ENCODE measurements at places on chromosomes 6 and 20.

- DNase-seq = no peak
Measured at GRCh38 chr6:38646166-38646878, 6.6 kb upstream of the BTBD9 start.

DNA sequence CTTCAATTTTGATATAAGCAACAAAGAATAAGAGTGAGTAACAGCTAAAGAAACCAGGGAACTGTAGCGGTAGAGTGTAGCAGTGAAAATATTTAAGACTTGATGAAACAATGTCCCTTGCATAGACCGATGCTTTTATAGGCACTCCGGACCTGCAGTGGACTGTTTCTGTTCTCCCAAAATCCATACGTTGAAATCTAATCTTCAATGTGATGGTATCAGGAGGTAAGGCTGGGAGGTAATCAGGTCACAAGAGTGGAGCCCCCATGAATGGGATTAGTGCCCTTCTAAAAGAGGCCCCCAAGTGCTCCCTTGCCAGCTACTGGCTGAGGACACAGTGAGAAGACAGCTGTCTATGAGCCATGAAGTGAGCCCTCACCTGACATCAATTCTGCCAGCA is 260.4 kb downstream of the ADGB start:
- no peak for DNase-seq

- no peak for DNase-seq
Measured at GRCh38 chr6:26629359-26629758, 30.2 kb downstream of the ZNF322 start.

- peak; percentile 49 for DNase-seq
Measured at GRCh38 chr6:1622220-1622850, 12.6 kb downstream of the FOXC1 start.

GRCh38 chr6:144580771-144581170 is 295.6 kb downstream of the UTRN start:
- no peak for DNase-seq

- DNase-seq = no peak
Measured at GRCh38 chr6:41269166-41269565, 17.3 kb downstream of the TREM1 start.

- peak; percentile 46 for DNase-seq
Measured at GRCh38 chr20:8790442-8791074, 278.3 kb upstream of the PLCB4 start.

DNA sequence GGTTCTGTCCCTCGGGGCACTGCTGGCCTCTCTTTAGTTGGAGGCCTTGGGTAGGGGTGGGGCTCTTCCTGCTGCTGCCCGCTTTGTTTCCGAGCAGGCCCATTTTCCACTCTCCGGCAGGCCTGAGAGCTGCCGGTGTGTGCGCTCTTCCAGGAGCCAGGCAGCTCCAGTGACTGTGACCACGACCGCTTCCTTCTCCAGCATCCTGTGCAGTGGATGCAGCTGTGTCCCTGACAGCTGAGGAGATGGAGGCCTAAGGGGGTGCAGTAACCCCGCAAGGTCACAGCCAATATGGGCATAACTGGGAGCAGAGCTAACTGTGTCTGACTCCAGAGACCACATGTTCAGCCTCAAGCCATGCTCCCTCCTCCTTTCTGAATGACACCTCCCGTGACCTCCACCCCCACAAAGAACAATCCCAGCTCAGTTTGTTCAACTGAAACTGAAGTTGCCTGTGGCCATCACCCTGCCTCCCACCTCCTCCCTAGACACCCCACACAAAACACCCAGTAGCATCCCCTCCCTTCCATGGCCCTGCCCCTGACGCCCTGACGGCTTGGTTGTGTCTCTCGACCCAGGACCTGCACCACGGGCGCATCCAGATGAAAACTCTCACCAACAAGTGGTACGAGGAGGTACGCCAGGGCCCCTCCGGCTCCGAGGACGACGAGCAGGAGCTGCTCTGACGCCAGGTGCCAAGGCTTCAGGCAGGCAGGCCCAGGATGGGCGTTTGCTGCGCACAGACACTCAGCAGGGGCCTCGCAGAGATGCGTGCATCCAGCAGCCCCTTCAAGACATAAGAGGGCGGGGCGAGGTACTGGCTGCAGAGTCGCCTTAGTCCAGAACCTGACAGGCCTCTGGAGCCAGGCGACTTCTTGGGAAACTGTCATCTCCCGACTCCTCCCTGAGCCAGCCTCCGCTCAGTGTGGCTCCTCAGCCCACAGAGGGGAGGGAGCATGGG is 27.8 kb downstream of the SPATA2 start:
- DNase-seq = peak; percentile 38

DNA sequence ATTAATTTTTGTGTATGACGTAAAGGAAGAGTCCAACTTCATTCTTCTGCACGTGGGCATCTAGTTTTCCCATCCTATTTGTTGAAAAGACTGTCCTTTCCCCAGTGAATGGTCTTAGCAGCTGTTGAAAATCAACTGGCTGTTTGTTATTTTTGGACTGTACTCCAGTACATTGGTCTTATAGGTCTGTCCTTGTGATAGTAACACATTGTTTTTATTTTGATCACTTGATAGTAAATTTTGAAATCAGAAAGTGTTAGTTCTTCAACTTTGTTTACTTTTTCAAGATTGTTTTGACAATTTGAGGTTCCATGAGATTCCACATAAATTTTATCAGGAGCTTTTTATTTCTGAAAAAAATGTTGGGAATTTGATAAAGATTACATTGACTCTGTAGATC is 280.2 kb upstream of the FOXQ1 start:
- no peak for DNase-seq

DNA sequence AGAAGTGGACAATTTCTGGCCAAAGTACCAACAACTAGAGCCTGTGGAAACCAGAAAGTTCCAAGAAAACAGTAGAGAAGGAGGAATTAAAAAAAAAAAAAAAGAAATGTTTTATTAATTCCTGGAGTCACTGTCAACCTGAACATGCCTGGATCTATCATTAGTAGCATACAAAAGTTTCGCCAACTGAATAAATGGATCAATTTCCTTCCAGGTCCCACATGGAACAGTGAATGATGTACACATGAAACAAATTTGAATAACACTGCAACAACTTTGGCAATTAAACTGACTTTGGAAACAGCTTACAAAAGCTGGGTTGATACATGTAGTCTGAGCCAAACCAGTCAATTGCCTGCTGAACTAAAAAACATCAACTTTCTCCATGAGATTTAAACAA is 90.0 kb upstream of the HMGCLL1 start:
- no peak for DNase-seq

DNA sequence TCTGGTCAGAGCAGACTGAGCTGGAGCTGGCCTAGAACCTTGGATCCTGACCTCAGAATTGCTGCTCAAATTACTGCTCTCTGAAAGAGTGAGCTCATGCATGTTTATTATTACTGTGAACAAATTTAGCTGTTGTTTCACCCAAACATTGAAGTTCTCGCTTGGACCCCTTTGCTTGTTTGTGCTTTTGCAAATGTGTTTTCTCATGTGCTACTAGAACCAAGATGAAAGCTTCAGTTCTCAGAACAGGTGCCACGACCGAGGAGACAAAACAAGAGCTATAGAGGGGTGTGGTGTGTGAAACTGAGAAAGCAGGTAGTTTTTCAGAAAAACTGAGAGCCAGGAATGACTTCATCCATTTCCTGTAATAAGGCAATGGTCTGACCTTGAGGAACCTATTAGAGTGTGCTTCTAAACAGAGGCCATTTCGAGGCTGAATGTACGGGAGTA is 50.0 kb upstream of the ESR1 start:
- DNase-seq = no peak

DNA sequence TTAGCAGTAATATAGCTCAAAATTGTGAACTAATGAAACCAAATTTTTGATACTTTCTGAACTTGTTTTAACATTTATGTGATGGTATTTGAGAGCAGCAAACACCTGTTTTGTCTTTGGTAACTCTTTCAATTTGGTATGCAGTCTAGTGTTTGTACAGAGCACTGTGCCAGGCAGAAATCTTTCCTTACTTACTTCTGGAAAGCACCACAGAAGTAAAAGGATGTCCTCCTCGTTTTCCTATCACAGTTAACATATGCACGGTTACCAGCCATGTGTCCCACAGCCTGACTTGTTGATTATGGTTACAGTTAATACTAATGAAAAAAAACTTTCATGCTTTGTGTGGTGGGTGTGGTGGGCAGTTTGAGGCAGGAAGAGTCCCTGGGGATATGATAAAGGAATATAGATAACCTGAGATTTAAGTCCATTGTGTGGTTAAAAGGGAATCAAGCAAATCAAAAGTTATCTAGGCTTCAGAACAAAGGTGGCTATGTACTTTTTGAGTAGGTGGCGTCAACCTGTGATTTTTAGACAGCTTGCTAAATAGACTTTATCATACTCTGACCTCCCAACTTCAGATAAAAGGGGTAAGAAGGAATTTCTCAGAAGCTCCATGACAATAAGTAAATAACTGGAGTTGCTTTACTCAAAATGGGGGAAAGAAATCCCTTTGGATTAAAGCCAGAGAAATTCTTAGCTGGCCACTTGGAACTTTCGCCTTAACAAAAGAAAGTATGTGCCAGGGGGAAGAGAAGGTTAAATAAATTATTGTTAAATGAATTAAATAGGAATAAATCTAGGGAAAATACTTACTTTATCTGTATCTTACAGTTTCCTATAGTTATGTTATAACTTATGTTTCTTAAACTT is 20.1 kb upstream of the COL10A1 start:
- no peak for DNase-seq

GRCh38 chr6:34301408-34301807 is 52.6 kb upstream of the SMIM29 start:
- peak; percentile 80 for DNase-seq

DNA sequence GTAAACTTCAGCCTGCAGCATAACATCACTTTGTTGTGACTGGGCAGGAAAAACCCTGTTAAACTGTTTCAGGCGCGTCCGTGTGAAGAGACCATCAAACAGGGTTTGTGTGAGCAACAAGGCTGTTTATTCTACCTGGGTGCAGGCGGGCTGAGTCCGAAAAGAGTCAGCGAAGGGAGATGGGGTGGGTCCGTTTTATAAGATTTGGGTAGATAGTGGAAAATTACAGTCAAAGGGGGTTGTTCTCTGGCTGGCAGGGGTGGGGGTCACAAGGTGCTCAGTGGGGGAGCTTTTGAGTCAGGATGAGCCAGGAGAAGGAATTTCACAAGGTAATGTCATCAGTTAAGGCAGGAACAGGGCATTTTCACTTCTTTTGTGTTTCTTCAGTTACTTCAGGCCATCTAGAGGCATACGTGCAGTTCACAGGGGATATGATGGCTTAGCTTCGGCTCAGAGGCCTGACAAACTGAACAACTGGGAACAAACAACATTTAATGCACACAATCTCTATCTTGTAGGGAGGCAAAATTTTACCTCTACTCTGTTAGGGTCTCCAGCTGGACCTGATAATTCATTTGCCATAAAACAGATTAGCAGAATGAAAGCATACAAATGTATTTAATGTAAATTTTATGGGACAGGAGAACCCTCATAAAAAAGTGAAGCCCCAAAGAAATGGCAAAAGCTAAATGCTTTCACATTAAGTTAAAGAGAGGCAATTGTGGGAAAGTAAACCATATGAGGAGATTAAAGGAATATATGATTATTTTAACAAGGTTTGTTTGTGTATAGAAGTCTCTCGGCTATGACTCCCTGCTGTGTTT is 58.3 kb upstream of the HFE start:
- DNase-seq = no peak

DNA sequence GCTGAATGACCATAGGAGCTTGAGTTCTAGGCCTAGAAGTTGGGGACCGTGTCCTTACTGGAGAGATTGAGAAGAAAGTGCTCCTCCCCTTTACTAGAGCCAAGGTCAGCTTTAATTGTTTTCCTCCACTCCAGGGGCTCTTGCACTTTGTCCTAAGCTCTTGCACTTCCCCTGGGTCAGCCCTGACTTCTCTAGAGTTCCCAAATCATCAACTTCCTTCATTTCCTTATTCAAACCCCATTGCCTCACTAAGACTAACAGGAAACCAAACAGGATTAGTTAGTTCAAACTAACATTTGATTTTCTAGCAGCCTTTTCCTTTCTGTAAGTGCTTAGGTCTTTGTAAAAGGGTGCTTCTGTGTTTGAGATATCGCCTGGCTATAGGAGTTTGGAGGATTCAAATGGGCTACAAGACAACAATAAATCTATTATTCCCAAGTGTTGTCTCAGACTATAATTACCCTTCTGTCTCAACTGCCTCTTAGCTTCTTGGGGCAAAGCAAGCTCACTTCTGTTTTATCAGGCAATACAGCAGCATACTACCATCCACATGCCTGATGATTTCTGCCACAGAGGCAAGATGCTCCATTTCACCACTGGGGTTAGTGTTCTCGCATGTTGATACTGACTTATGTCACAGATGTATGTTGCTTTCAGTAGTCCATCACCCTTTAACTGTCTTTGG is 12.8 kb upstream of the DTNBP1 start:
- no peak for DNase-seq

DNA sequence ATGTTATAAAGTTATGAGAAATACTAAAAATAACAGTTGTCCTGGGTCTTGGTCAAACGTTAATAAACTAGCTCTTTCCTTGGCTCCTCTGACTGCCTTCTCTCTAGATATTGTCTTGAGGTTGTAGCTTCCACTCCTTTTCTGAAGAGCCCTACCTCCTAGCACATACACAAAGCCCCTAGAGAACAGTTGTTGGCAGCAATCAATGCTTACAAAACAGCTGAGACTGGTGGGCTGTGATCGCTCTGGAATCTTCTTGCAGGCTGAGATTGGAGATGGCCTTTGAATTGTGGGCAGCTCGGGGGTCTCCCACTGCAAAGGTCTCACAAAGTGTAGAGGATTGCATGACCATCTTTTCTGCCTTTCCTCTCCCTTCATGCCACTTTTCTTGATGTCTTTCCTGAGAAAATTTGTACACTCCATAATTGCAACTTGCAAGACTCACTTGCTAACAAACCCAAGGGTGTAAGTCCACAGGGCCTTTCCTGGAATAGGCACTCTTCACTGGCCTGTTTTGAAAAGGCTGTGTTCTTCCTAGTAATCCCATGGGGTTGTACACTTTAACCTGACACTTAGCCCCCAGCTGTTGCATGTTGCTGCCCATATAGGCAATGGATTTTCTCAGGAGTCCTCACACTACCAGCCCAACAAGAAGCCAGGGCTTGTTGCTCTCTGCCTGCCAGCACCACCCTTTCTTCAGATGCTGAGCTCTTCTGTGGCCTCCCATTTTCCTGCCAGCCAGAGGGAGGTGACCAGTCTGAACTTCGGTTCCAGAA is 99.9 kb downstream of the TCP11 start:
- DNase-seq = no peak

DNA sequence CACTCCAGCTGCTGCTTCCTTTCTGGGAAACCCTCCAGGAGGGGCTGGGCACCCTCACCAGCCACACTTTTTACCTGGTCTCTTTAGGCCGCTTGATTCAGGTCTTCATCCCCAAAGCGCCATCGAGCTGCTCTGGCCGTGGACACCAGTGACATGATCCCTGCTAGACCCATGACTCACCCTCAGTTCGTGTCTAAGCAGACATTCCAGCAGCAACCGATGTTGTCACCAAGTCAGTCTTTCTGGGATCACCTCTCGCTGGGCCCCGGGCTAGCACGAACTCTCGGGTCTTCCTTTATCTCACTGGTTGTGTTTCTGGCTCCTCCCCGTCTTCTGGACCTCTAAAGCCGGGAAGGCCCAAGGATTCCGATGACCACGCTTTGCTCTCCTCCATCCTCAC is 43.0 kb upstream of the GPR31 start:
- DNase-seq = no peak

- no peak for DNase-seq
Measured at GRCh38 chr6:52566853-52567279, 10.0 kb downstream of the TRAM2 start.
